Stimulated activated CD4-positive, alpha-beta T cell treated with anti-CD3 and anti-CD28 coated beads, TNF-alpha, amount 100 ng/mL, for 48 hours (primary cell): ENCODE measurements at places on chromosomes 4 and X.

DNA sequence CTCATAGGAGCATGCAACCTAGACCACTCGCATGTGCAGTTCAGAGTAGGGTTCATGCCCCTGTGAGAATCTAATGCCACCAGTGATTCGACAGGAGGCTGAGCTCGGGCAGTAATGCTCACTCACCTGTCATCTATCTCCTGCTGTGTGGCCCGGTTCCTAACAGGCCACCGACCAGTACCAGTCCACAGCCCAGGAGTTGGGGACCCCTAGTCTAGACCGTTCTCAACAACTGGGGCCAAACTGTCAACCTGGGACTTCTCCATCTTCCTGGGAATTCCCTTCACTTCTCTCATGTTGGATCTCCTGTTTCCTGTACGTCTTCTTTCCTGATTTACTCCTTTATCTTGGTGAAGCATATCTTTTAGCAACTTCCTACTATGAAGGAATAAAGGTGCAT is 79.4 kb upstream of the HELT start:
- no peak for DNase-seq

GRCh38 chr4:38016698-38017097 is 56.5 kb downstream of the PTTG2 start:
- DNase-seq = no peak

DNA sequence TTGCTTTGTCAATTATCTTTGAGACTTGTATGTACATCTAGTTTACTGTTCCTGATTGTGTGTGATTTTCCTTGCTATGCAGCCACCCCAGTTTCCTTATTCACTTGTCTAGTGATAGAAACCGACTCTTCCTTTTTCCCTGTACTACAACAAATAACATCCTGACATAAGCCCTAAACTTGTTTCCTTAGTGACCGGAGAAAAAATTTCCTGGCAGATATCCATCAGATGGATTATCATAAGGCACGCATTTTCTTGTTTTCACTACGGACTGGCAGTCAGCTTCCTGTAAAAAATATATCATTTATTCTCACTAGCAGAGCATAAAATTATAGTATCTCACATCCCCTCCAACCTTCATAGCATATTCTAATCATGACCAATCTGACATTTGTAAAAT is 410.7 kb downstream of the CENPC start:
- DNase-seq = no peak

DNA sequence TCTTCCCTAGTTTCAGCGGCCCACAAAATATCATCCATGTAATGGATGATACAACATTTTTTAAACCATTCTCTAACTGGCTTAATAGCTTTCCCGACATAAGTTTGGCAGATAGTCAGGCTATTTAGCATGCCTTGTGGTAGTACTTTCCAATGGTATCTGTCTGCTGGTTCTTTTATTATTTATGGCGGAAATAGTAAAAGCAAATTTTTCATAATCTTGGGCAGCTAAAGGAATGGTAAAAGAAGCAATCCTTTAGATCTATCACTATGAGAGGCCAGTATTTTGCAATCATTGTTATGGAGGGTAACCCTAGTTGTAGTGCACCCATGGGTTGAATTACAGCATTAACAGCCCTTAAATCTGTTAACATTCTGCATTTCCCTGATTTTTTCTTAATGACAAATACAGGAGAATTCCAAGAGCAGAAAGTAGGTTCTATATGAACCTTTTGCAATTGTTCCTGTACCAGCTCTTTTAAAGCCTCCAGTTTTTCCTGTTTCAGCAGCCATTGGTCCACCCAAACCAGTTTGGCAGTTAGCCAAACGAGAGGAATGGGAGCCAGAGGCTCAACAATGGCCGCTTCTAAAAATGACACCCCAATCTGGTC is 14.3 kb upstream of the HSD17B11 start:
- no peak for DNase-seq

- DNase-seq = no peak
These were observed 334.8 kb upstream of the KLF3 start for GRCh38 chr4:38328989-38329729.

GRCh38 chr4:61580721-61581377 is 380.7 kb downstream of the ADGRL3 start:
- DNase-seq = no peak

DNA sequence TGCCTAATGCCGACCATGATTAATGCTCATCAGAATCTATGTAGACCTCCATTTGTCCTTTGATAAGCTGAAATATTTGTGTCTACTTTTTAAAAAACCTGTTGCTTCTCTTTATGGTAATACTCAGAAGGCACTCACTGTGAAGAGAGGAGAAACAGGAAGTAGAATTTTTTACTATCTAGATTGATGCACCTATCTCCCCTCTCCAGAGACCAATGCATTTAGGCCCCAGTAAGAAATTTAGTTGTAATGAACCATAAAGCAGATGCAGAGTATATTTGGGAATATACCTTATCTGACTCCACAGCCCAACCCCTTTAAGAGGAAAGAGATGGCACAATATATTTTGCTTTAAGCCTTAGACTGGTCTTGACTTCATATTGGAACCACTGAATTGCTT is 11.1 kb downstream of the TBL1X start:
- no peak for DNase-seq

DNA sequence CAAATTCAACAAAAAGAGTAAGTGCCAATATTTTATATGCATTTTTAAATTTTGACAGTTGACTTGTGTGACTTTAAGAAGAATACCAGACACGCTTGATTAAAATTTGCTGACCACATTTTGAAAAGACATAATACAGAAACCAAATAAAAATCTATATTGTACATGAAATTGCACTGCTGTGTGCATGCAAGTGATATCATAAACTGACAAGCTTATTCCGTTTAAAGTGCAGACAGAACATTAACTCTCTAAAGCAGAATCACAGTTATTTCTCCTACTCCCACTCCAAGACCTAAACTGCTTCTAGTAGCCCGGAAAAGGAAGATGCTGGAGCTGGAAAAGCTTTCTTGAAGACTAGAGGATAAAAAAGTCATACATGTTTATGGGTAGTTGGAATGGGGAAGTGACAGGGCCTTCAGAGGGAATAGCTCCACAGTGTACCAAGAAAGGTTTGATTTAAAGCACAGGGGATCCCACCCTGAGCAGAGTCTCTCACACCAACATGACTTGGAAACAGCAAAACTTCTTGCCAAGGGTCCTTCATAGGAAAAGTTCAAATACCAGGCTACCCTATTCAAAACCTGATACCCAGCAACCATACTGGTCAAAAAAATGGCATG is 34.1 kb upstream of the NAF1 start:
- no peak for DNase-seq

DNA sequence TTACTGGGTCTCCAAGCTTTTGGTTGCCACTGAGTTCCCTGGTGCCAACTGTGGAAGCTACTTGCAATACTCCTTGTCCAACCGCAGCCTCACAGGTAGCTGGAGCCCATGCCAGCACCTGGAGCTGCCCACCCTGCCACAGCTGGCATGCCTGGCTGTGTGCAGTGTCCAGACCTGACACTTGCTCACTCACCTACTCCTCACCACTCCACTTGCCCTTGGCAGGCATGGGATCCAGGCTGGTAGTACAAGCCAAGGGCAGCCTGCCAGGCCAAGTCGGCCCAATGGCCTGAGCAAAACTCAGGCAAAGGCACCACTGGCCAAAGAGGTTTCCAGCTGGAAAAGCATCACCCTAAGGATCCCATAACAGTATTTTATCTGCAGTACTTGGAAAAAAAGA is 246.3 kb downstream of the PDGFC start:
- DNase-seq = no peak

- DNase-seq = no peak
These were observed 122.5 kb downstream of the SPATA18 start for GRCh38 chr4:52173470-52174045.

GRCh38 chr4:176002007-176002613 is 63.5 kb upstream of the WDR17 start:
- no peak for DNase-seq

DNA sequence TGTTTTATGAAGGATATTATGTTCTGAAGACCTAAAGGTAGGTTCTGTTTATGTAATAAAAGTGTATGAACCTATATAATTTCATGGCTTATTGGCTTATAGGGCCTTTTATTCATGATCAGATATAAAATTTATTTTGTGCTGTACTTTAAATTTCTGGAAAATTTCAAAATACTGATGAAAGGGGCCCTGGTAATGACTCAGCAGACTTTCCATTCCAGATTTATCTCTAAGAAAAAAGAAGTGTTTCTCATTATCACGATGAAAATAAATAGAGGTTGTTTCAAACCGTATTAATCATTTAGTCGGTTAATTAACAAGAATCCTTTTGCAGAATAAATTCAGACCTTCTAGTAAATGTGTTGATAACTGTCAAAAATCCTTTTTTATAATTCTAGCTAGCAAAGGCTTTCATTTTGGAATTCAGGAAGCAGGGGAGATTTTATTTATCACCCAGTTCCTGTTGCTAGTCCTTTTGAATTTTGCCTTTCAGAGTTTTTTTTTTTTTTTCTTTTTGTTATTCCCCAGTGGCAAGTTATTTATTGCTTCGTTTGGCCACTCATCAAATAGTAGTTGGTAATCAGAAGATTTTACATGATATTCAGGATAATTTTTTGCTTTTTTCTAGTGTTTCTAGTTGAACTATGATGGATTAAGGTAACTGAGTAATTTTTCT is 5.4 kb upstream of the TAPT1 start:
- DNase-seq = no peak

DNA sequence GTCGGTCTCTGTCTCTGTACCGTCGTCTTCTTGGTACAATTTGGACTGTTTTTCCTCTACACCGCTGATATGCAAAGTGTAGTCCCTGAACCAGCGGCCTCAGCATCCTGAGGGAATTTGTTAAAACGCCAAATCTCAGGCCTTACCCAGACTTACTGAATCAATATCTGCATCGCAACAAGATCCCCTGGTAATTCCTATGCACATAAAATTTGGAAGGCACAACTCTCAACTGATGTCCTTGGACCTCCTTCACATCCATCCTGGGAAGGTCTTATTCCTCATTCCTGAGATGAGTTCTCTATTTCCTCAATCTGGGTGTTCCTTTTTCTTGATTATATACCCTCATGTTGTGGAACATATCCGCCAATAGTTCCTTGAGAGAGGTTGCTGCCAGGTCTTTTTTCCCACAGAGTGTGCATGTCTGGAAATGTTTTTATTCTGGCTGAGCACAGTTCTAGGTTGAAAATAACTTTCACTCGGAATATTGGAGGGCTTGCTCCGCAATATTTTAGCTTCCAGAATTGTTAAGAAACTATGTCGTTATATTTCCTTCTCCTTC is 738 bp upstream of the HPF1 start:
- no peak for DNase-seq

GRCh38 chr4:152938237-152938947 is 2.3 kb downstream of the FHDC1 start:
- no peak for DNase-seq

- no peak for DNase-seq
These were observed 475.6 kb downstream of the PCDH10 start for GRCh38 chr4:133624744-133625143.

DNA sequence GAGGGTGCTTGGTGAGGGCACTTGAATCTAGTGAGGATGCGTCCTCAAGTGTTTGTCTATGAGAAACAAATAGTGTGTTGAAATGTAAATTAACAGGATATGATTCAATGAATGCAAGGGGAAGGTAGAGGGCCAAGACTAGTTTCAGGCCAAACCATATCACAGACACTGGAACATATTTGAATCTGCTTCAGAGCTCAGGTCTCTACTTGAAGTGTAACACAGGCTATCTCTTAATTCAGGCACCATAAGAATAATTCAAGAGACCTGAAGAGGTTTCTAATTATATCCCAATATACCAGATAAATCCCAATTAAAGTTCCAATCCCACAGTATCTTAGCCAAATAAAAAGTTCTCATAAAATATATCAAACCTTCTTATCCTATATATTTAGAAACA is 146.5 kb upstream of the INTU start:
- DNase-seq = no peak

DNA sequence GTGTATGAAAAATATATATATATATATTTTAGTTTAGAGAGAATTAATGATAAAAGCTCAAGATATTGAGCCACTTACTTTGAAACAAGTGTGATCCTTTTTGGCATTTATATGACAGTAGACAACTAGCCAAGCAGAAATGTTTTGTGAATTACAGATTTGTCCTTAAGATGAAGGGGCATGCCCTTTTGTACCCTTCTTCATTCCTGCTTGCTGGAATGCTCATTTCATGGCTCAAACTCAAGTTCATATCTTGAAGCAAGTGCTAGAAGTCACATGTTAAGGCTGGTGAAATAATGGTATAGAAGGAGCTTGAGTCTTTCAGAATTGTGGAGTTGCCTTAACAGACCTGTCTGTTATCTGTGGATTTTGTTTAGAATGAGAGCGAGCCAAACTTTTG is 203.0 kb downstream of the BMPR1B start:
- no peak for DNase-seq

- no peak for DNase-seq
These were observed 1.9 kb downstream of the IRS4 start for GRCh38 chrX:108734426-108734825.

DNA sequence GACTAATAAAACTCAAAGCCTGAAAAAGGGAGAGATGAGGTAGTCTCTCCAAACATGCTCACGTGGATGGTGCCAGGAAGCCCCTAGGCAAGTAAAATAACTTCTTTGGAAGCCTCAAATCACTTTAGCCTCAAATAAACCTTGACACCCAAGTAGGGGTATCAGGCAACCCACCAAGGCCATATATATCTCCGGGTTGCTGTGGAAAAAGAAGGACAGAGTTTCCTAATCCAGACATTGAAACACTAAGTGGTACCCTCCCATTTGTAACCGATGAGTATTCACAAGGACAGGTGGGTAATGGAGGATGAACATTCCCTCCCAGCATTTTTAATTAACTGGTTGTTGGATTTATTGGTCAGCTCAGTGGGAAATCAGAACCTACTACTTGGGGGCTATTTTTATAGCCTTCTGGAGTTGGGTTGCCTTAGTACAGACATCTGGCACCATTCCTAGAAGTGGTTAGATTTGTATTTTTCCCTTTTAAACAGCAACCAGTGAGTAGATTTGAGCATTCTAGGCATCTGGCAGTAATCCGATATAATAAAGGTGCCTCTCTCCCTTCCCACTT is 87.7 kb downstream of the GPC3 start:
- DNase-seq = no peak

DNA sequence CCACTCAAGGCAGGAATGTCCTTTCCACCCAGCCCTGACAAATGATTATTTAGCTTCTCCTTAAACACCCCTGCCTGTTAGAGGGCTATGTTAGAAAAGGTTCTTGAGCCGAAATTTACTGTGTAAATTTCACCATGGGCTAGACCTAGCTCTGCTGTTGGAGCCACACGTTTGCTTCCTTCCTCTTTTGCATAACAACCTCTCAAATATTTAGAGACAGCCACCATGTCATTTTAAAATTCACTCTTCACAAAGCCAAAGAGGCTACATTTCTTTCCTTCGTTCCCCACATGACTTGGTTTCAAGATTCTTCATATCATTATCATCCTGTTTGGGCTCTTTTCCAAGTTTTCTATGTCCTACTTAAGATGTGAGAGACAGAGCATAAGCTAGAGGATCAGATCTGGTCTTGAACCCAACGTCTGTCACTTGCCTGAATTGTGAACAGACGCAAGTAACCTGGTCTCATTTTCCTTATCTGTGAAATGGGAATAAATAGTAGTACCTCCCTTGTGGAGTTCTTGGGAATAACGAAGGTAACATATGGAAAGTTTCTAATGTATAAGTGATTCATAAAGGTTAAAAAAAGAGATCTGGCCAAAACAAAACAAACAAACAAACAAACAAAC is 6.7 kb downstream of the DOCK11 start:
- no peak for DNase-seq

GRCh38 chr4:3335982-3336381 is 43.2 kb downstream of the RGS12 start:
- DNase-seq = no peak
